AG10803 (cell line): ENCODE measurements at places on chromosomes 4 and X.
A peak's percentile ranks its signal among the peaks of the same experiment; 100 is the strongest.

GRCh38 chr4:153005899-153006381 lies 69.8 kb downstream of the FHDC1 start:
- DNase-seq = no peak

DNA sequence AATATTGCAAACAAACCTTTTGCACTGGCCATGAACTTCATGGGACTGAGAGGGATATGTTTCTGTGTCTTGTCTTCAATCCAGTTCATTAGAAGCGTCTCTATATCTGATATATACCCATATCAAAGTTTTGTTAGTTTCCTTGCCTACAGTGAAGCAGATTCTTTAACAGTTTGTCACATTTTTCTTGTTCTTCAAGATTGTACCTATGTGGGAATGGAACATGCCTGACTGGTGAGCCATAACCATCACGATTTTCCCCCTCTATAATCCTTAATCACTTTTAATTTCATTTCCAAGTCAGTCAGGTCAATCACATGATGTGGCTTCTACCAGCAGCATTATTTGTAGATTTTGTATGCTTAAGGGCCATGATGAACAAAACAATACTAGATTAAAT lies 197.1 kb upstream of the PDE5A start:
- no peak for DNase-seq

DNA sequence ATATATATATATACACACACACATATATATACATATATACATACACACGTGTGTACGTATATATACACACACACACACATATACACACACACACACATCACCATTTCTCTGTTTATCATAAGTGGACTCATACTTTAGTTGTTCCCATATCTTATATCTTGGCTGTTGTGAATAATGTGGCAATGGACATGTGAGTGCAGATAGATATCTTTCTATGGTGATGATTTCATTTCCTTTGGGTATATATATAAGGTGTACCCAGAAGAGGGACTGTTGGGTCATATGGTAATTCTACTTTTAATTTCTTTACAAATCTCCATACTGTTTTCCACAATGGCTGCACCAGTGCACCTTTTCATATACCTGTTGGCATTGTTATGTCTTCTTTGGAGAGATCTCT lies 105.9 kb downstream of the LARP1B start:
- DNase-seq = no peak

DNA sequence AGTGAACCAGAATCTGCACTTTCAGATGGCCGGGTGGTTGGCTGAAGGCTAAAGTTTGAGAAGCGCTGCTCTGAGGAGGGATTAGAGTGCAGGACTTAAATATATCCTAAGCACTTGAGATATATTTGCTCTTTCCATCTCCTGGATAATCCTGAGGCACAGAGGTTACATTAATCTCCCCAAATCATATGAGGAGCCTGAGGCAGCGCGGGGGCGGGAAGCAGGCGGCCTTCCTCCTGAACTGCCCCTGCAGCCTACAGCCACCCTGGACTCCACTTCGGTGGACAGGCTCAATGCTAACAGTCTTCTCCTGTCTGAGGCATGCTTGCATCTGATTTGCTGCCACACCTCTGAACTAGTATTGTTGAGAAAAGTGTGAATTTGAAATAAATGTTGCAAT lies 72.5 kb downstream of the AFAP1 start:
- no peak for DNase-seq

DNA sequence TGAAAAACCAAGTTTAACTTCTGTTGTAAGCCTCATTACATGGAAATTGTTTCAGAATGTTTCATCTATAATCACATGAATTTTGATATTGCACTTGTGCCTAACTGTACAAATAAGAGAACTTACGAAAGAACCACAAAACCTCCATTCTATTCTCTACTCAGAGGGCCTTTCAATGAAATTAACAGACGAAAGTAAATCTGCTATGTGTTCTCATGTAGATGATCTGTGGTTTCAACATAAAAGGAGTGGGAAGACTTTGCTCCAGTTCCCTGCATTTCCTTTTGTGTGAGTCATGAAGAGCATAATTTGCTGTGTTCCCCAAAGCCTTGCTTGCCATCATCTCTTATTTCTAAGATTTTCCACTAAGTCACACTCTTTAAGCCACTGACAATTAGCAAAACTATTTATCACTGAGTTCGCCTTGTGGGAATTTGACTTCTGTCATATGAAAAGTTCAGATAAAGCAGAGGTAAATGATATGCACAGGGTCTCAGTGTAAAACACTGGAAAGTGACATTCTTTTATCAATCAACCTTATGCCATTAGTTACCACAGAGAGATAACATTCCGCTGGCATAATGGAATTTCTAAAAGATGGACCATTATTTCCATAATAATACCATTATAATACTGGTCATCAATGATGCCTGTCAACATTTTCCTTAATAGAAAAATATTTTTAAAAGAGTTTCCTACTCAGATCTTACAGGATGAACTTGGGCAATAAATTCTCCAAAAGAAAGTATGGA lies 329.8 kb downstream of the NR3C2 start:
- DNase-seq = peak; percentile 67

DNA sequence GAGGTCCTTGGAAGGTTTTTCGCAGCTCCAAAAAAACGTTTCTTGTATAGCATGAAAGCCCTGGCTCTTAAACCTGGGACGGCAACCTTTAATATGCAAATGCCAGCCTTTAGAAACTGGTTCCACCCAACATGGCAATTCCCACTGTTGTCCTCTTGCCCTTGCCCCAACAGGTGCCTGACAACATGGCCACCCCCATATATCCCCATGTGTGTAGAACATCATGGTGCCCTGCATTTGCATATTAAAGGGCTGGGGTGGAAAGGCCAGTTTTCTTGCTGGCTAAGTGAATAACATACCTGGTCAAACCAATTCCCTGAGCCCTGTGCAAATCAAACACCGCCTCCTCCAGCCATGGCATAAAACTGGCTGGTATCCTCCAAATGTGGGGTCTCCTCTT lies 26.0 kb upstream of the GLRA3 start:
- no peak for DNase-seq

DNA sequence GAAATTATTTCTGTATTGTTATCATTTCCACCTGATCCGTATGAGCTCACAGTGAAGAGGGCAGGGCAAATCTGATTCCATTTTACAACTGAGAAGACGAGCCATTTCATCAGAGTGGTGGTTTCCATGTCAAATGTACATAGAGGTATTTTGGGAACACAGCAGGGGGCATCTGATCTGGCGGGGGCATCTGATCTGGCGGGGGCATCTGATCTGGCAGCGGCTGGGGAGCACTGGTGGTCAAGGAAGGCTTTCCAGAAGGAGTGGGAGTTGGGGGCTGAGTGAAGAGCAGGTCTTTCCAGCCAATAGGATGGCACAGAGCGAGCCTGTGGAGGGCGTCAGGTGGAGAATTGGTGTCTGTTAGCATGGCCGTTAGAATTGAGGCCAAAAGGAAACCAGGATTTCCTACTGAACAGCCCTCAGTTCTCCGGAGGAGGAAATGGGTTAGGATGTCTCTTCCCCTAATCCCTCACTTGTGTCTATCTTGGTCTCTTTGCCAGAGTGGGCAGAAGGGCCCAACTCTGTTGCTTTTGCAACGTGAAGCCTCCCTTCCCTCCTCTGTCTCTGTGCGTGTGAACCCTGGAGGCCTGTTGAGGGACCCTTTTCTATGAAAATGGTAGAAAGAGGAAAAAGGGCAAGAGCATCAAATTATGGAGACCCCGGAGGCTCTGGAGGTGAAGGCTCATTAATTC lies 41.3 kb downstream of the RHOH start:
- DNase-seq = no peak

DNA sequence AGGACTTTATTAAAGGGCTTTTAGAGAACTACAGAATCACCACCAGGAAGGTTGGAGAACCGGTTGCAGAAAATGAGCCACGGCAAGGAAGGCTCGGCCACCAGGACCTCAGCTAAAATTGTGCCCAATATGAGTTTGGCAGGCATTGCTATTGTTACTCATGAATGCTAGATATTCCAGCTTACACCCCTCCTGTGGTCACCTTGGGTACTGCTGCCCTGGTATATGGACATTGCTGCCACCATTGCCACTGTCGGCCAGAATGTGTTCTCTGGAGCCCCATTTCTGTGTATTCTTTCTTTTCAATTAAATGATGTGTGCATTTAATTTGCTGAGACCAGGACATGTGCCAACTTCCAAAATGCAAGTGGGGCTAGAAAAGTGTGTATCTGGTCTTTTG lies 626.7 kb upstream of the BOD1L1 start:
- peak; percentile 34 for DNase-seq

GRCh38 chrX:70025464-70025863 lies 24.3 kb downstream of the AWAT2 start:
- DNase-seq = no peak

GRCh38 chr4:122131562-122132157 lies 20.5 kb upstream of the BLTP1 start:
- no peak for DNase-seq

GRCh38 chr4:14566518-14566917 lies 435.8 kb upstream of the CPEB2 start:
- DNase-seq = no peak
